ENCODE measurements at places on chromosomes 6 and 20.

DNA sequence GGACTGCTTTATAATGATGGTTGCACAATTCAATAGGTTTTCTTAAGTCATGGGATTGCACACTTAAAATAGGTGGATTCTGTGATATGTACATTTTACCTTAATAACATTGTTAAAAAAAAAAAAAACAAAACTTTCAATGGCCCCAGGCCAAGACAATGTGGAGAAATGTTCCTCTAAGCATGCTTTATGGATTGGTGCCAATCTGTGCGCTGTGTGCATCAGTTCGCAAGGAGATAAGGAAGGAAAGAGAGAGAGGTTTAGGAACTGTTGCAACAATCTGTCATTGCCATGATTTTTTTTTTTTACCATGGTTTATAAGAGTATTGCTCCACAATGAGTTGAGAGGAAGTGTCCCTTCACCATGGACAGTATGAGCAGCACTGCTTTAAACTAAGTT lies 399.6 kb downstream of the PTPRT start:
- DNase-seq, result no peak

DNA sequence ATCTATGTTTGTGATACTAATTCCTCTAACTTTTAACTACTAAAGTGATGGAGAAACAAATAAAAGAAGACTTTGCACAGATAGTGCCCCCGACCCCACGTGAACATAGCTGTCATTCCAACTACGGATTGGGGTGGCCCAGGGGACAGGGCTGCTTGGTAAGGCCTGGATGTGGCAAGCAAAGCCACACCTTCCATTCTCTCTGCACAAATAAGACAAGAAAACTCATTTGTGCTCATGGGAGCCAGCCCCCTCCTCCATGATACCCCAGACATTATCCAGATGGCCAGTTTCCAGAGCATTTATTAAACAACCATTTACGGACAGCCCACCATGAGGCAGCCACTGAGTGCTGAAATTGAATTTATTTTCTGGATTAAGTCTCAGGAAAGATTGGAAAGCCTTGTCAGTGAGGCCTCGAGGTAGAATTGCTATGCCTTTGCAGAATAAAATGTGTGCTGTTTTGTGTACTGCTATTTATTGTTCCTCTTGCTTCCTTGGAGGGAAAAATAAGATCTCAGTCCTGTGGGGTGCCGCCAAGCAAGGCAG lies 151.2 kb downstream of the UNC5CL start:
- no peak for DNase-seq

- DNase-seq, result no peak
Observed at GRCh38 chr6:27668442-27669294, 195.8 kb upstream of the ZNF184 start.

DNA sequence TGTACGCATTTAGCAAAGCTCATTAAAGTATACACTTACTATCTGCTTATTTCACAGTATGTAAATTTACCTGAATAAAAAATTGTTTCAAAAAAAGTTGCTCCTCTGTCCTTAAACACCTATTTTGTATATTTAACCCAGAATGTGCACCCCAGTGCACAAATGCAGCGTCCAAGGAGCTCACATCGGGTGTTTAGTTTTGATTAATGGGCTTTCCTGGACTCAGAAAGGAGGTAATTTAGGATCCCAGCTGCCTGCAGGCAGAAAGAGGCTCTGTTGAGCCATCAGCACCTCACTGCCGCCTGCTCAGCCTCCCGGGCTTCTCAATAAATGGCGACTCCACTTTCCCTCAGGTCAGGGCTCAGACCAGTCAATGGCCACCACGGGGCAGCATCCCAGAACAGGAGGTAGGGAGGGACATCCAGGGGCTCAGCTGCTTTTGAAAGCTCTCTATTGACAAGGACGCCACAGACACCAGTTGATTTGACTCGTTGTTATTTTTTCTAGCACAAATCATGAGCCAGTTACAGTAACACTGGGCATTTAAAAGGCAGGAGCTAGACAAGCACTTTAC lies 70.2 kb upstream of the TBC1D7 start:
- DNase-seq, result no peak

DNA sequence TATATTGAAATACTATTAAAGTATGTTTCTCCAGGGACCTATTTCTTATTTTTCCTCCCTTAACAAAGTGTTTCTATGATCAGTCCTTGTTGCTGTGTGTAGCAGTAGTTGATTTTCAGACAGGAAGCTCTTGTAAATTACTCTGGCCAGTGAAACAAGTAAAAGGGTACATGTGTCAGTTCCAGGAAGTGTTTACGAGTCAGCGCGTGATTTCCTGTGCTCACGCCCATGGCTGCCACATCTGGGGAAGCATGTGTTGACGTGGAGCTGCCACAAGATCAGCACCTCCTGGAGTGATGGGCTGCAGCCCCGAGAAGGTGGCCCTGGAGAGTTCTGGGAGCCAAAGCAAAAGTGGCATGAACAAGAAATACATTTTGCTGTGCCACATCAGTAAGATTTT lies 38.6 kb upstream of the GGTLC1 start:
- no peak for DNase-seq

DNA sequence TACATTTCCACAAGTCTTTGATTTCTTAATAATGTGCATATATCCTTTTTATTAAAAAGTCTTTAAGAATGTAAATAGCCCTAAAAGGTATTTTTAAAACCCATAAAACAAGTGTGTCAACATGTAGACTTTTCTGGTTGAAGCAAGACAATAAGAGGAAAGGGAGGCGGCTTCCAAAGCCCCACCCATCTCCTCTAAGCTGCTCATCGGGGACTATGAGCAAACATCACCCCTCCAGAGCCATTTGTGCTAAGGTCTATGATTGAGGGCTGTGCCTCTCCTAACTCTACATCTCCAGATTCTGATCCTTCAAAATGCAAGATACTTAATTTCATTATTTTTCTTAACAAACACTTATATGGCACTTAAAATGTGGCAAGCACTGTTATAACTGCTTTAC lies 2.5 kb upstream of the NAA20 start:
- DNase-seq, result no peak
